ENCODE measurements at places on chromosomes 11 and 22.

GRCh38 chr11:57468276-57468675 is 7.9 kb downstream of the RTN4RL2 start:
- no peak for DNase-seq

GRCh38 chr11:69374110-69374945 is 80.4 kb downstream of the MYEOV start:
- DNase-seq: no peak

DNA sequence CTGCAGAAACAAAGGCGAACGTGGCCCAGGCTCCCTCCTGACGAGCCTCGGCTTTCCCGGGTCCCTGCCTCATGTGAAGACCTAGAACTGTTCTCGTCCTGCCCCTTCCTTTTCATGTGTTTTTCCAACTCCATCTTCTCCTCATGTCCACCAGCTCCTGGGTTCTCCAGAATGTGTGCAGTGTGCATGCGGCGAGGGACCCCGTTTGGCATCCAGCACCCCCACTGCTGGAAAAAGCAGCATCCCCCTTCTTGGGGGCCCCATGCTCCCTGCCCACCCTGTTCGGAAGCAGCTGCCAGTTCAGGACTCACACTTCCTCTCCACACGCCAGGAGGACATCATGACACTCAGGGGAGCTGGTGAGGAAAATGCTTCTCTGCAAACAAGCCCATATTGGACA is 313.5 kb downstream of the BRD1 start:
- DNase-seq: no peak

DNA sequence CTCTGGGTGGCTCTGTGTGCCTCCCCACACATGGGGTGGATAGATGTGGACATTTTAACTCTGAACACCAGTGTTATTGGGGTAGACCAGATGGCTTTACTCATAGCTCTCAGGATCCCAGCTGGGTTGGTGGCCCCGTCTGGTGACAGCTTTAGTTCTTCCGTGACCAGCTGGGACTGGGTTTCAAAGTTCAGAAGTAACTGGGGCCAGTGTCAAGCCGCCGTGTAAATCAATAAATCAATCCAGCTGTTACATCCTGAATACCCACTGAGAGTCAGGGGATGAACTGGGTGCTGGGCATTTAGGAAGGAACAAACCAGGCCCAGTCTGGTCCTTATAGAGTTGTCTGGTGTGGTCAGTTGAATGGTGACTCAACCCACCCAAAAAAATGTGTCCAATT is 269.4 kb downstream of the CTTN start:
- DNase-seq: no peak

GRCh38 chr11:850775-851763 is 8.4 kb downstream of the TSPAN4 start:
- no peak for DNase-seq

GRCh38 chr11:81700076-81700475 is 1033.6 kb downstream of the FAM181B start:
- no peak for DNase-seq

- DNase-seq: peak; percentile 66
Observed at GRCh38 chr11:27423125-27423524, 49.5 kb downstream of the LGR4 start.

GRCh38 chr22:34914846-34915245 is 151.1 kb upstream of the ISX start:
- DNase-seq: no peak

DNA sequence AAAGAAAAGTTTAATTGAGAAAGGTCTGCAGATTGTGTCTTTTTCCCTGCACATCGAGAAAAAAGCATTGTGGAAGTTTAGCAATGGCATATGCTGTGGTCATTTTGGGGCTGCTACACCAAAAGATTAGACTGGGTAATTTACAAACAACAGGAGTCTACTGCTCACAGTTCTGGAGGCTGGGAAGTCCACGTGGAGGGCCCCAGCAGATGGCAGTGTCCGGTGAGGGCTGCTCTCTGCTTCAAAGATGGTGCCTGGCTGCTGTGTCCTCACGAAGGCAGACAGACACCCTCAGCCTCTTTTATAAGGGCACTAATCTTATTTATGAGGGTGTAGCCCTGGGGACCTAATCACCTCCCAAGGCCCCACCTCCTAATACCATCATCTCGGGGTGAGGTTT is 21.1 kb downstream of the PHF21B start:
- no peak for DNase-seq

GRCh38 chr11:69263736-69264052 is 30.3 kb upstream of the MYEOV start:
- no peak for DNase-seq

DNA sequence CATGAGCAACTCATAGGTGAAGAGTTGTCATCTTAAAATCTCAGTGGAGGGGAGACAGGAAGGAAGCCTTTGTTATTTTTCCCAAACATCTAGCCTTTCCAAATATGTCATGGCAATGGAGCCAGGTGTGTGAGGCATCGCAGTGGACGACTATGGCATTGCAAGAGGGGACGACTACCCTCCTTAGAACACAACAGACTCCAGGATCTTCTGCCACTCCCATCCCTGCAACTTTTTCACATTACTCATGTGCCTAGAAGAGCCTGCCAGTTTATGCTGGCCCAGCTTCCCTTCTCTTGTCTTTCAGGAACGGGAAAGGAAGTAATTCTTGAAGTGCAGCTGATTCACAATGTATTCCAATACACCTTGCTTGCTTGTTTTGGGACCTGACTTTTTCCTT is 1008.4 kb downstream of the OPCML start:
- DNase-seq: no peak

- no peak for DNase-seq
Observed at GRCh38 chr11:72079819-72080325, 470 bp downstream of the NUMA1 start.

DNA sequence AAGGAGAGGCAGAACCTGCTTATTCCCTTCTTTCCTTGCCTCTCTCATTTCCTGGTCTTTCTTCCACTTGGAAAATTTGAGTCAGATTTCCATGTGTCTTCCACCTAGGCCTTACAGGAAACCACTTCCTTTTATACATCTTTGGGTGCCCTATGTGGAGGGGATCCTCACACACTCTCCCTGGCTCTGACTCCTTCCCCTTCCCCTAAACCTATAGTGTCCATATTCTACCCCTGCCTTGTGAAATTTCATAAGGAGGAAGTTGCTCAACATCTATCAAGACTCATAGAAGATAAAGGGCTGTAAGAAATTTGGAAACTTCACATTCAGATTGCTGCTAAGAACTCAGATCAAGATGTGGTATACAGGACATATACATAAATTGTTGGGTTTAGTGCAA is 20.4 kb downstream of the TUG1 start:
- DNase-seq: no peak

- DNase-seq: peak; percentile 5
Observed at GRCh38 chr11:110907629-110908028, 195.4 kb upstream of the ARHGAP20 start.

GRCh38 chr11:3090096-3090901 is 33.1 kb upstream of the CARS1 start:
- DNase-seq: no peak
